Activated CD4-positive, alpha-beta memory T cell treated with anti-CD3 and anti-CD28 coated beads for 36 hours (primary cell): ENCODE measurements at places on chromosomes 2 and 18.
A peak's percentile ranks its signal among the peaks of the same experiment; 100 is the strongest.

DNA sequence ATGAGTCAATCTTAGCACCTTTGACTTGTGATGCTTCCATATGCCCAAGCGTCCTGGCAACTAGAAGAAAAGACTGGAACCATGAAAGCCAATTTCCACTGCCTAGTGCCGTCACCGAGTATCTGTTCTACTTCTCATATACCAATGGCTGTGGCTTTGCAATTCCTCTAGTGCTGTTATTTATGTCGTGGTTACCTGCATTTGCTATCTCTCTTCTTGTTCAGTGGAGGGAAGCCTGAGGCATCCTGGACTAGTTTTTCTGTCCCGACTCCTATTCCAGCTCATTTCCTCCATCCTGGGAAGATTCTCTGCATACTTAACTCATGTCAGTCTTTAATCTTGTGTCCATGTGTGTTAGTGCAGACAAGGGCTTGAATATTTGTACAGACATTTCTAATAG lies 117.9 kb downstream of the FEZ2 start:
- DNase-seq, result no peak

DNA sequence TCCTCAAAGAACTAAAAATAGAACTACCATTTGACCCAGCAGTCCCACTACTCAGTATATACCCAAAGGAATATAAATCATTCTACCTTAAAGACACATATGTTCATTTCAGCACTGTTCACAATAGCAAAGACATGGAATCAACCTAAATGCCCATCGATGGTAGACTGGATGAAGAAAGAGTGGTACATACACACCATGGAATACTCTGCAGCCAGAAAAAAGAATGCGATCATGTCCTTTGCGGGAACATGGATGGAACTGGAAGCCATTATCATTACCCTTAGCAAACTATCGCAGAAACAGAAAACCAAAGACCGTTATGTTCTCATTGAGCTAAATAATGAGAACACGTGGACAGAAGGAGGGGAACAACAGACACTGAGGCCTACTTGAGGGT lies 44.5 kb downstream of the TWSG1 start:
- no peak for DNase-seq

DNA sequence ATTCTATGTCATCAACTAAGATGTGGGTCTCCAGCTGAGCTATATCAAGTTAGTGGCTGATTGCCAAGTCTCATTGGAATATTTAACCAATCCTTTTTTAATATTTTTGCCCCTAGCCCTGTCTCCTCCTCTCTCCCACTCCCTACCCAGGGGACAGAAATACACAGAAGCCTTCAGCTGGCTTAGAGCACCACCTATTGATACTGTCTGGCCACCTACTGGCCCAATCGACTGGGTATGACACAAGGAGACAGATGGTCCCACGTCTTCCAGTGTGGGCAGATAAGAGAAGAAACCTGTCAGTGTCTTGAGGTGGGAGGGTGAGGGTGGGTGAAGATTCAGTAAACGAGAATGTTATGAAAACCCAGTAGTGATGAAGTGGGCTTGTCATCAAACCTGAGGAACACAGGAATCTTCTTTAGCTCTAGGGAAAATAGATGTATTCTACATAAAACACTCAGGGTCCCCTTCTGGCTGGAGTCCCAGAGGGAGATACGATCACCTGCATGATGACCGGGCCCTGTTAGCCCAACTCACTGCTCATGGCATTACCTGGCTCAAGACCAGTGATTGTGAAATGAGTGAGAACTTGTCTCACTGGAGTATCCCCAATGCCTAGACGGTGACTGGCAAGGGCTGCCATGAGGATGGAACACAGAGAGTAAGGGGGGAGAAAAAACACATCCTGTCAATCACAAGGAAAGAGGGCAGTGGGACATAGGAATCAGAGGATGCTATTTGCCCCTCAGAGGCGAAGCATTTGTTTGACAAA lies 26.7 kb downstream of the POLR1A start:
- peak; percentile 43 for DNase-seq

- no peak for DNase-seq
Measured at GRCh38 chr2:109085912-109086742, 42.9 kb upstream of the SH3RF3 start.

DNA sequence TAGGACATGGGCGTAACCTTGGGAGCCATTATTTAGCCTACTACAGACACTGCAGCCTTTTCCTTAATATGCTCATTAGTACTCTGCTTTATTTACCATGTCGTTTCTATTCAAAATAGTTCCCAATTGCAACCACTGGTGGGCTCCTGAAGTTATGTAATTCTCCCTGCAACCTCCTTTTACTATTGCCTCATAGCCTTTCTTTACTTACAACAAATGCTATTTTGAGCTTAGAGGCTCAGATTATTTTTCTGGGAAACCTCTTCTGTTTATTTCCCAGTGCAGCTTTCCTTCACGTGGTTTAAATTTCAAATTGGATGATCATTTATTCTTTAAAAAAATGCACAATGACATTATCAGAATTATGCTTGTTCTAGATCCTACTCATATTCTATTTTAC lies 492.3 kb upstream of the TMEFF2 start:
- DNase-seq, result no peak

- no peak for DNase-seq
Measured at GRCh38 chr2:129191530-129191929, 787.9 kb upstream of the RAB6C start.

DNA sequence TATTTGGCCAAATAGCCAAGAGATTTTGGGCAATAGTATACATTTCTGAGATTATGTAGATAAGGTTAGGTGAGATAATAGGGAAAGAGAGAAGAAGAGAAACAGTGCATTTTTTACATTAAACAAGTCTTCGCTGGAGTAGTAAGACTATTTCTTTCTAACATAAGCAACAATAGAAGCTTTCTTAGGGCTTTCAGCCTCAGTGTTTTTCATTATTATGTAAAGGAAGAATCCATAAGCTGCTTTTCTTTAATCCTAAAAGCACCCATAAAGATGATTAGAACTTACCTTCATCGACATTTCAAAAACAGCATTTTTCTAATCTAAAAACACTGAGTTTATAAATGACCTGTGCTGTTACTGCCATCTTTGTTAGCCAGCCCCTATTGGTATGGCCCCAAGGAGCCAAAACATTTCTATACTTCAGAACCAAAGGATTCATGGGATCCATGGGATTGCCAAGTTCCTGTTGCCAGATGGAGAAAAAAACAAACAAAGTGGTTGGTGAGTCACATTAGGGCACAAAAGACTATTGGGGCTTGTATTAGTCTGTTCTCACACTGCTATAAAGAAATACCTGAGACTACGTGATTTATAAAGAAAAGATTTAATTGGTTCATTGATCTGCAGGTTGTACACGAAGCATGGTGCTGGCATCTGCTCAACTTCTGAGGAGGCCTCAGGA lies 88.2 kb downstream of the SCG2 start:
- no peak for DNase-seq

- no peak for DNase-seq
Measured at GRCh38 chr2:159851941-159852340, 53.9 kb upstream of the CD302 start.

GRCh38 chr18:61893309-61893970 lies 633 bp upstream of the RNF152 start:
- peak; percentile 58 for DNase-seq

GRCh38 chr2:224847961-224848850 lies 132.0 kb upstream of the CCDC195 start:
- no peak for DNase-seq

DNA sequence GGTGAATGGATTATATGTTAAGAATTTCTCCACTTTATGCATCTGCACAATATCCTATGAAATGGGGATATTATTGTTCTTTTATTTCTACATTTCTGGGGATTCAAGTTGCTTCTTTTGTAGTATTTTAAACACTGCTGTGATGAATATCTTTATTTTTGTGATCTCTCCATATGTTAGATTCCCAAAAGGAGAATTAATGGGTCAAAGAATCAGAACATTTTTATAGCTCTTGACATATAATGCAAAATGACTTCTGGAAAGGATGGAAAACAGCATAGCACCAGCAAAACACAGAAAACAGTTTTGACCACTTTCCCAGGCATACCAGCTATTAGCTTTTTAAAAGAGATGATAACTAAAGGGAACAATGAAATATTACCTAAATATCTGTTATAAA lies 135.5 kb downstream of the NCKAP5 start:
- no peak for DNase-seq

GRCh38 chr2:136917411-136917881 lies 152.1 kb downstream of the THSD7B start:
- no peak for DNase-seq

- DNase-seq, result no peak
Measured at GRCh38 chr18:40375837-40376236, 1579.2 kb upstream of the PIK3C3 start.

DNA sequence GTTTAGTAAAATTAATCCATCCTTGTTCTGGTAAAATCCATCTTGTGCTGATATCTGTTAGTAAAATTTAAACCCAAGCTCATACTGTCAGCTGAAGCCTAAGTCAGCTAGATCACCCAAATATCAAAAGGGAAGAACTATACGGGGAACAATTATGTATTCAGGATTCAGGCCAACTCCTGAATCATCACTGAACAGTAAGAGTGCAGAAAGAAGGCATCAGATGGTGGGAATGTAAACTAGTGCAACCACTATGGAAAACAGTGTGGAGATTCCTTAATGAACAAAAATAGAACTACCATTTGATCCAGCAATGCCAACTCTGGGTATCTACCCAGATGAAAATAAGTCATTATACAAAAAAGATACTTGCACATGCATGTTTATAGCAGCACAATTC lies 81.8 kb downstream of the RAPGEF4 start:
- no peak for DNase-seq

- DNase-seq, result peak; percentile 84
Measured at GRCh38 chr2:106095478-106096298, 98.4 kb downstream of the UXS1 start.

GRCh38 chr18:13237073-13237472 lies 18.5 kb downstream of the LDLRAD4 start:
- peak; percentile 3 for DNase-seq

GRCh38 chr2:46313063-46313462 lies 15.9 kb downstream of the EPAS1 start:
- no peak for DNase-seq

- no peak for DNase-seq
Measured at GRCh38 chr2:22907330-22907729, 477.6 kb upstream of the KLHL29 start.

DNA sequence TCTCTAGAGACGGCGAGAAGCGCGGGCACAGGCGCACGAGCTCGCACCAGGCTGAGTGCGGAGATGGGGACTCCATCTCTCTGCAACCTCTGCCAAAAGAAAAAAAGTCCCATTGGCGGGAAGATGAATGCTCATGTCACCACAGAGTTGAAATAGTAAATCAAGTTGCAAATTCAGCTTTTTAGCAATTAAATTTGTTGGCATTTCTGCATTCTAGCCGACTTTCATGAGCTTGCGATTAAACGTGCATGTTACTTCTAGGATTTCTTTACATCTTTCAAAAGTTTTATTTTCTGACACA lies 588 bp downstream of the CHAC2 start:
- no peak for DNase-seq

GRCh38 chr2:120053891-120054290 lies 41.0 kb downstream of the EPB41L5 start:
- DNase-seq, result no peak

- DNase-seq, result no peak
Measured at GRCh38 chr2:25617948-25618646, 55.3 kb downstream of the DTNB start.

DNA sequence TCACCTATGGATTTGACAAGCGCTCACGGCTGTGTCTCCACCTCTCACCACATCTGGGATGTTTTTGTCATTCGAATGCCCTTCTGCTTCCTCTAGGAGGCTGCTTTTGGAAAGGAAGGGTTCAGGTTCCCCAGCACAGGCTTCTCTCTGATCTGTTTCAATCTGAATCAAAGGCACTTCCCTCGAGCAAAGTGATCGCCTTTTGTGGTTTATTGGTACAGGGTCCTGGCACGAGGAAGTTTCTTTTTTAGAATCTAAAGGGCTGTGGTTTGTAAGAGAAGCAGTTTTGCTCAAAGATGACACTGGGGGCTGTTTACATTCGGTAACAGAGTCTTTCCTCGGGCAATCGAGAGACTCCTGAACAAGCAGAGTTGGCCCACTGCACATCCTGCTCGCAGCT lies 145.0 kb downstream of the DAW1 start:
- DNase-seq, result no peak

GRCh38 chr2:218631837-218632236 lies 24.1 kb downstream of the PLCD4 start:
- DNase-seq, result no peak

DNA sequence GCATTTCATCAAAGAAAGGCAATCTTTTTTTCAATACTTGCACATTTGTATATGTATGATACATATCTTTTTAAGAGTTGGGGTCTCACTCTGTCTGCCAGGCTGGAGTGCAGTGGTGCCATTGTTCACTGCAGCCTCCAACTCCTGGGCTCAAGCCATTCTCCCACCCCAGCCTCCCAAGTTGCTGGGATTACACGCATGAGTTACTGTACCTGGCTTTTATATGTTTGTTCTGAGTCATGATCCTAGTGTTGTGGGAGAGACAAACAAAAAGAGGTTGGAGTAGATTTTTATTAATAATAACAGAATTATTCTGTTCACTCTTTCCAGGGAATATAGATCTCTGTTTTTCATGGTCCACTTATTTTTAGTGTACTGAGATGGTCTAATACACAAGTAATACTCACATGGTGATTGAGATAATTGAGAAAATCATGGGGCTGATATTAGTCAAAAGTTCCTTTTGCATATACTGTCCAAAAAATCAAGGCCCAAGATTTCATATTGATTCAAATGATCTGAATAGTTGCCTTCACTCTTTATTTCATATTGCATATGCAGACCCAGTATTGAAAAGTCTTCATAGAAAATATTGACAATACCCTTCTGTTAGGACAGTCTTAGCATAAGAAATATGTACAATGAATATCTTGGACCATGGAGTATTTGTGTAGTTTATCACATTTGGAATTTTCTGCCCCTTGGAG lies 138.3 kb downstream of the FMNL2 start:
- DNase-seq, result no peak

- DNase-seq, result no peak
Measured at GRCh38 chr2:47810850-47811249, 27.9 kb downstream of the MSH6 start.

DNA sequence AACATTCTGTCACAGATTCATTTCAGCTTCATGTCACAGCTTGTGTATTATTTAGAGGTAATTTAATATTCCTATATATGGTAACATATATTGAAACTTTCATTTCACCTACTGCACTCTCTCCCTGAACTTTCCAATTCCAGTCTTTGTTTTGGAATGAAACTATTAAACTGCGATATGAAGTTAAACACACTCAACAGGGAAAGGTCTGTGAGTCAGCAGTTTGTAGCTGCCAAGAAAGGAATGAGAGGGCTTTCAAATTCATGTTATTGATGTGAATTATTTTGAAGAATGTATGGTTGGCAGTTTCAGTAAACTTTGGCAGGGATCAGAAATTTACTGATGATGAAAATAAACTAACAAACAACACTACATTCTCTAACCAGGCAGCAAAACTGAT lies 148.3 kb downstream of the HNMT start:
- no peak for DNase-seq

GRCh38 chr2:8860239-8860638 lies 22.8 kb upstream of the KIDINS220 start:
- DNase-seq, result no peak
